ENCODE measurements at places on chromosomes 4 and X. TPM values are rescaled to one million over a fixed set of nuclear protein-coding genes. Genes with fewer than 3 reads are reported as not detected.

DNA sequence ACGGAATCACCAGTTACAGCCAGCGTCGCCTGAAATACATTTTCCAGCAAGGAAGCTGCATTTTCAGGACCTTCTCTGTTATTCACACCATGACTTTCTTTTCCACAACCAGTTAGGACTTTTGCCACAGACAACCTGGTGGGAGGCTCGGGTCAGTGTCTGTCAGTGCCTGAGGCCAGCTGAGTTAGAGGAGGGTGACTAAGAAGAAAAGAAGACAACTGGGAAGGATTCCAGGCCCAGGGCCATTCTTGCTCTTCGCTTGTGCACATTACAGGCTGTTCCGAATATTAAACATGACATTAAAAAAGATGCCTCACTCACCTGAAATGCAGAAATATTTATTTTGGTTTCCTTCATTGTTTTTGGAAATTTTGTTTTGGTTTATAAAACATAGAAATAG, 21.4 kb upstream of the CENPU start:
- no peak for DNase-seq

DNA sequence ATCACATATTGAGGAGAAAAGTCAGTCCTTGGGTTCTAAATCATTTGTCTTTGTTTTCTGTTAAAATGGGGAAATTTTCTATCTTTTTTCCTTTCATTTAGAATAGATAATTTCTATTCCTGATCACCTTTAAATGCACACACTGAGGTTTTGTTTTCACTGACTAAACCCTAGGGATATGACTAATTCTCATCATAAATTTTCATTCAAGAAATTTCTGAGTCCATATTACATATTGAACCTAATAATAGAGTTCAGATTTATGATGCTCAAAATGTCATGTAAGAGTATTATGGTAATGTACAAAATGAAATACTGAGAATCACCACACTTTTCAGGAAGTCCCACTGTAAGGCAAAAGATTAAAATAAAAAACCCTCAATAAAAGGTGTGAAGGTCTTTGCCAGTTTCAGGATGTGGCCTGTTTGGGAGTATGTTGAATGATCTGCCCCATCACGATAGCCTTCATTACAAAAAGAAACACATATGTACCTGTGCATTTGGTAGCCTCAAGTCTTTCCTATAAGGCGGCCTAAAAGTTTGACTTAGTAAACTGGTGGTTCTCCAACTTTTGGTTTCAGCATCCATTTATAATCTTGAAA, 49.4 kb downstream of the LEF1 start:
- DNase-seq: no peak

DNA sequence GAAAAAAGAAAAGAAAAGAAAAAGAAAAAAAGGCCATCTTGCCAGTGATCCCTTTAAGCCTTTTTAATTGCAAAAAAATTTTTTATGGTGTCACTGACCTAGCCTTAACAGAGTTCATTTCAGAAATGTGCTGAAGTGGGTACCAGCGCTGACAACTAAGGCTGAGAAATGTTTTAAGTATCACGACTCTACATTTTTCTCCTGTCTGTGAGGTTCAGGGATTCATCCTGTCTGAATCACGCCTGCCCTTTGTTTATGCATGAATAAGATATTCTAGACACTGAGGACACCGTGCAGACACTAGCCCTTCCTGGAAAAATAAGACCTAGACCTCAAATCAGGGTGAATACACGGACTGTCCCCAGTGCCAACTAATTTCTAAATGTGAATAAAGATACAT, 154.4 kb upstream of the NOCT start:
- DNase-seq: no peak

- no peak for DNase-seq
Observed at GRCh38 chrX:147948531-147948930, 32.6 kb upstream of the FMR1NB start.

DNA sequence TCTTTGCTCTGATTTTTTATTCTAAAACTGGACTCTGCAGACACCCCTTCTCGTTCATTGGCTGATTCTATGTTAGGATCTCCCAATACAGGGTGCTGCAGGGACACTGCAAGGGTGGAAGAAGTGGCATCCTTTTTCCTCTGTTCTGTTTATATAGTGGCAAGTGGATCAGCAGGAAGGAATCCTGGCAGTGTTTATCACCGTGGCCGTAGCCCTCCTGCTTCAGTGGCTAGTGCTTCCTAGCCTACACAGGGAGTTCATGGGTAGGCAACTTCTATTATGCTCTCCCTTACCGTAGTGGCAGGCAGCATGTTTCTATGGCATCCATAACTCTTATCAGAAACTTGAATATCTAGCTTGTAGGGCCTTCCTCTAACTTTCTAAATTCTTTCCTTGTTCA, 6.4 kb upstream of the AP1AR start:
- no peak for DNase-seq

DNA sequence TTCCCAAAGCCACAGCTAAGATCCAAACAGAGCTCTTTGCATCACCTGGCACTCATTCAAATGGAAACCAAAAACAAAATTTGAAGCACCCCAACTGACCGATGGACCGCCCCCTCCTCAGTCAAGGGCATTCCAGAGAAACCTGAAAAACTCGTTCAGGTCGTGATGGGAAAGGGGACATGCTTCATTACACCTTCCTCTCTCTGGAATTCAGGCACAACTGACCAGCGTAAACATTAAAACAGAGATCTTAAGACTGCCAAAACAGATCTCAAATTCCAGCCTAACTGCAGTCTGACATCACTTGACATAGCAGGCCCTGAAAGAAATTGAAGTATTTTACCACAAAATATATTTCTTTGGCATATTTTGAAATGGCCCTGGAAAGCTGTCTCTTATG, 28.5 kb downstream of the PTTG2 start:
- DNase-seq: no peak

The IL1RAPL1 gene
- 0.81 TPM for total RNA-seq
